ENCODE measurements at places on chromosomes 7 and 10.

- DNase-seq: no peak
These were observed 21.6 kb upstream of the ZNF37A start for GRCh38 chr10:38072552-38072951.

DNA sequence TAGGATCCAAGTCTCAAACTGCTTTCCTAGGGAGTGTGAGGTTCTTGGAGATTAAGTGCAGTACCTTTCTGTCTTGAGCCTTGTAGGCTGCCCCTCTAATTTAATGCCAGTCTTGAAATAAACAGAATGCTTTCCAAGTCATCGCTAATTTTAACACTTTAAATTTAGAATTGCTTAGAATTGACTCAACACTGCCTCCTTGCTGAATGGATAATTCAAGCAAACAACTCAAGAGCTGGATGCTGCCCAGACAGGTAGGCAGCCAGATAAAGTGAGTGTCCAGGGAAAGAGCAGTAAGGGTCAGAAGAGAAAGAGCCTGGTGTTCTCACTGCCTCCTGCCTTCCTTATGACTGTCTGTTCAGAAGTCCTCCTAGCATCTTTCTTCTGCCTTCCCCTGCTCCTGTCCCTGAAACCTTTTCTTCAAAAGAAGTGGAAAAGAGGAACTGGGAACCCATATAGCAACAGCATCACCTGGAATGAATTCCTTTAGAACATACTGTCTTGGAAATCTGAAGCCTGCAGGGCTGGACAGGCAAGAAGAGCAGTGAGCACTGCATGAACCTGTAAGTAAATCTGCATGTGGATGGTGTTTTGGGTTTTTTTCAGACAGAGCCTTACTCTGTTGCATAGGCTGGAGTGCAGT is 3.1 kb upstream of the GOT1 start:
- DNase-seq: no peak

DNA sequence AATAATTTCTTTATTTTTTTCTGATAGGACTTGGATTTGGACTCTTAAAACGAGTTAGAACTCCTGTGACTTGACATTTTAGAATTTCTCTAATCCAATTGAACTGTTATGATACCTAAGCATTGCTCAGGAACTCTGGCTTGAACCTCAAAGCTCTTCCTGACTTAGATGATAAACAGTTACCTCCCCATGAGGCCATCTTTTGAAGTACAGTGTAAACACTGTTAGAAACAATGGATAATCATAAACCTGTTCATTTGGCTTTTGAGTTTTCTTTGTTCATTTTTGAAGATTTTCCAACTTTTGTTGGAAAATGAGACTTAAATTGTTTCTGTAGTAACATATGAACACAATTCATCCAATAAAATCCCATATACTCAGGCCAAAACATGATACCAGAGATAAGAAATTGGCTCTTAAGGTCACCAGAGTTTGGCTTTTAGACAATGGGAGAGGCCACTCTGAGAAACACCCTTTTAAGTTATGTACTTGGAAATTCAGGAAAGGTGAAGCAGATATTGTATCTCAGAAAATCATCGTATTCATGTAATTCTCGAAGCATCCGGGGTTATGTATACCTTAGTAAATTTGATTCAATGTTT is 59.6 kb downstream of the RUNDC3B start:
- no peak for DNase-seq

DNA sequence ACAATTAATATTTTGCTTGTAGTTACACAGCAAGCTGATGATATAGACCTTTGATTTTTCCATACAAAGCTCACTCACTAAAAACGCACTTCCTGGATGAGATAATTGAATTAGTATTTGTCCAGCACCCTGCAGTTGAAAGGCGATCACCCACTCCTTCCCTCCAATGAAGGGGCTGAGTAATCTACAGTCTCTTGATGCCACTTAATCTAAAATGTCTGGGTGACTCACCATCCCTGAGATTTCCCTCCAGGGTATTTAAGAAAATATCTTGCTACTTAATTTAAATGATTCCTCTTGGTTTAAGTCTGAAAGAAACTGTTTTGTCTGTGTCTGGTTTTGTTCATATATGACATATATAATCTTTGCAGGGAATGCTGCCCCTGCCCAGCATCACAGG is 515.3 kb downstream of the GRID1 start:
- DNase-seq: no peak

GRCh38 chr7:157097569-157097968 is 41.2 kb upstream of the UBE3C start:
- no peak for DNase-seq

DNA sequence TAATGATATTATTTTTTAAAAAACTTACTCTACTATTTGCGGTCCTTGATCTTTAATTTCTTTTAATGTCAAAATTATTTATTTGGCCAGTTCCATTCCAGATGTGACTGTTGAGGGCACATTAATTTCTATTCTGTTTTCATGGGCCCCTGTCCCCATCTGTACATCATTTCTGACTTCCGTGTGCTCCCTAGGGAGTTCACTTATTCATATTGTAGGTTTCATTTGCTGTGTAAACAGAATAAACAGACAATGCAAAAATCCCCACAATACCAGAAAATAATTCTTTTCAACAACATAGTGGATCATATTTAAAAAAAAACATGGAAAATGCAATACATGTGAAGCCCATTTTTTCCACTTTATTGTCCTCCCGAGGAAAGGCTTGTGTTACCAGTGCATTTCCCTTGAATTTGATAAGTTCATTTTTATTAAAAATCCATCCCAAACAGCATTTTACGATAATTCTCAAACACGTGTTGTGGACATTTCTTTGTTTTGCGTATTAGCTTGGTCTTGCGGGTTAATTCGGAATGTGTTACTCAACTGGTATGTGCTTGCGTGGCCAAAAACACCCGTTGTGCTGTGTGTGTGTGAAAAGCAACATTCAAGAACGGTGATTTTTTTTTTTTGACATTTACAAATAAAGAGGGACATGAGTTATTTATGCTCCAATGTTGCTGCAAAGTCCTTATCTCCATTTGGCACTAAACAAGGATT is 138.4 kb downstream of the MGMT start:
- no peak for DNase-seq

DNA sequence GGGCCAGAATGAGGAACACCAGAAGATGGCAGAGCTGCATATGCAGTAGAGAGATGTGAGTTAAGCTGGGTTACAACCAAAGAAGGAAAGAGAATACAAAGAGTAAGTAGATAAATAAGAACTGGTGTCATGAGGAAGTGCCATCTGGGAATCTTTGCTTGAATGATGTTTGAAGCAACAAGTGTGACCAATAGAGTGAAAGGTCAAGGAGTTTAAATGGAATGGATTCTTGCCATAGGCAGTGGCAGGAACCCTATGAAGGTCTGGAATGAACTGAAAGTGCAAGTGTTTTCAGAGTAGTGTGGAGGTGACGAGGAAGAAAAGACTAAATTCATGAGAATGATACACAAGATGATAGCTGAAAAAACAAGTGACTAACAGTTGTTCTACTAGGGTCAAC is 21.6 kb downstream of the MEST start:
- DNase-seq: no peak

GRCh38 chr10:21570761-21571521 is 36.9 kb downstream of the MLLT10 start:
- DNase-seq: no peak

DNA sequence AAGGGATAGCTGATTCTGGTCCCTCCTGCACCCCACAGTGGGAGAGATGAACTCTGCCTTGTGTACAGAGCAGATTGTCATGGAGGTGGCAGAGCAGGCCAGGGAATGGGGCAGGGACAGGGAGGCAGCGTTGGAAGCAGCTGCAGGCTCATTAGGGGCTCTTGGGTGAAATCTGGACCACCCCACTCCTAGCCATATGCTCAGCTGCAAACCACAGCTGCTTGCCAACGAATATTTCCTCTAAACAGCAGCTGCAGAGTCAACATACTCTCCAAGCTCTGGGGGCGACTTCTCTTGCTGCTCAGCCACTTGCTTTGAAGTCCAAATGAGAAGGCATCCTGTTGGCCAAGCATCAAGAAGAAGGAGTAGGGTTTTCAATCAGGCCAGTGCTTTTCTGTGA is 302.3 kb upstream of the AUTS2 start:
- DNase-seq: no peak

GRCh38 chr10:27449571-27449970 is 54.5 kb upstream of the RAB18 start:
- DNase-seq: no peak

DNA sequence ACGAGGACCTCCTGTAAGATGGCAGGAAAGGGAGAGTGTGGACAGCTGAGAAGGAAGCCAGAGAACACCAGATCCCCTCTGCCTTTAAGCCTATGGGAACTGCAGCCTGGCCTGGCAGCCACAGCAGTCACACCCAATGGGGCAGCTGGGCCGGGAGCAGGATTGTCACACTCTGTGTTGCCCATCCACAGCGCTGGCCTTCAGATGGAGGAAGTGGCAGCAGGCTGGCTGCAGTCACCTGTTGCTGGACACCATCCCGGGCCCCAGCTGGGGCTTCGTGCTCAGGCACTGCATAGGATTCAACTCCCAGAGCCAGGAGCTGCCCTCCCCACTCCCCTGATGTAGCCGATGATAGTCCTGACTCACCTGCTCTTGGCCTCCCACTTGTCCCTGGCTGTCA is 114.4 kb downstream of the COL13A1 start:
- no peak for DNase-seq

DNA sequence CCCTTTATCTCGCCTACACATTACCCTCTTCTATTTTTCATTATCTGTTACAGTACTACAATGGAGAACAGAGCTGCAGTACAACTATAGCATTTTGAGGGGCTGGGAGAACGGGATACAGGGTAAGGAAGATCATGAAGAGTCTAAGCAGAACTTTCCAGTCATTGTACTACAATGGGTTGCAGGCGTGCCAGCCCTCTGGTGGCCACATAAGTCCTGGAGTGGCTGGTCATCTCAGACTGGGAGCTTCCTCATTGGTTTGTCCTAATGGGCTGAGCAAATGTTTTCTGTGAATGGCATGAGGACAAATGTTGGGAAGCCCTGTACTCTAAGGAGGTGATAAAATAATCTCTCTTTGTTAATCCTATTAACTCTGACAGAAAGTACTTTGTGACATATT is 33.0 kb downstream of the TMEM106B start:
- DNase-seq: no peak

DNA sequence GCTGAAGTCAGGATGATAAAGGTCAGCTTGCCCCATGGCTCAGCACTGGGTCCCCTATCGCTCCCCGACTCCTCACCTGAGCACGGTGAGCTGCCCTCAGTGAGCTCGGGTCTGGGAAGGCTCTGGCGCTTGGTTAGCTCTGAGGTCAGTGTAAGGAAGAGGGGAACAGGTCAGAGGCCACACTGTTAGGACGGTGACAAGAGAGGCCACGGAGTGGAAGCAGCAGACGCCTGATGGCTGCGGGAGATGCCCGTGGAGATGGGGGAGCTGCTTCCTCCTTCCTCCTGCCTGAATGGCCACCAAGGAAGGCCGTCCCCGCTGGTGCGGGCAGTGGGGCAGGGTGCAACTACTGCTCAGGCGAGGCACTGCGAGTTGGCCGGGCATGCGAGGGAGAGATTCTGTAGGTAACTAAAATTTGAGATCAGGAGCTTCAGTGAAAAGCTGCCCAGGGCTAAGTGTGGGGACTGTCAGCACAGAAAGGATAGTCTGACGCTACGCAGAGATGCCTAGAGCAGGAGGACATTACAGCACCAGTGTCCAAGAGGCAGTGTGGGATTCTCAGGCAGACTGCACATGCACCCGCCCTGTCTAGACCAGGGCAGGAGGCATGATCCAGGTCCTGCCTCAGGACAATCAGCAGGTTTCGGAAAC is 231.3 kb upstream of the GRB10 start:
- DNase-seq: no peak

DNA sequence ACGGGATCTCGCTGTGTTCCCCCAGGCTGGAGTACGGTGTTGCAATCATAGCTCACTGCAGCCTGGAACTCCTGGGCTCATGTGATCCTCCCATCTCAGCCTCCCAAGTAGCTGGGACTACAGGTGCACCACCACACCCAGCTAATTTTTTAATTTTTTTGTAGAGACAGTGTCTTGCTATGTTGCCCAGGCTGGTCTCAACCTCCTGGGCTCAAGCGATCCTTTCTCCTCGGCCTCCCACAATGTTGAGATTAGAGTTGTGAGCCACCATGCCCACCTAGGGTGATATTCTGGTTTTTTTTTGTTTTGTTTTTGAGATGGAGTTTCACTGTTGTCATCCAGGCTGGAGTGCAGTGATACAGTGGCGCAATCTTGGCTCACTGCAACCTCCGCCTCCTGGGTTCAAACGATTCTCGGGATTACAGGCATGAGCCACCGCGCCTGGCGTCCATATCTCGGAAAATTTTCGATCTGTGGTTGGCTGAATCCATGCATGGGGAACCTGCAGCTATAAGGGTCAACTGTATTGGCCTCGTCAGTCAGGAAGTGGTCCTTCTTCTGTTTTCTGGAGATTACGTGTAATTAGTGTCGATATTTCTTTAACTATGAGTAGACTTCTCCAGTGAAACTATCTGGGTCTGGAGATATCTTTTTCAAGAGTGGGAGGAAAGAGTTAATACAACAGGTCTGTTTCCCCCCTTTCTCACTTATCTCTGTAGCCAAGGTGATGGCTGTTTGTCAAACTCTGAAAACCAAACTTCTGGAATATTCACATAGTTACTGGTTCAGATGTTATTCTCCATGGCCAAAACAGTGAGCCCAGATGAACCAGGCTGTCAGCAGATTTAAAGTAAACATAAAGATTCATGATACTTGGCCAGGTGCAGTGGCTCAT is 21.0 kb upstream of the FIS1 start:
- DNase-seq: no peak

GRCh38 chr10:131081376-131081775 is 230.1 kb downstream of the TCERG1L start:
- DNase-seq: no peak

DNA sequence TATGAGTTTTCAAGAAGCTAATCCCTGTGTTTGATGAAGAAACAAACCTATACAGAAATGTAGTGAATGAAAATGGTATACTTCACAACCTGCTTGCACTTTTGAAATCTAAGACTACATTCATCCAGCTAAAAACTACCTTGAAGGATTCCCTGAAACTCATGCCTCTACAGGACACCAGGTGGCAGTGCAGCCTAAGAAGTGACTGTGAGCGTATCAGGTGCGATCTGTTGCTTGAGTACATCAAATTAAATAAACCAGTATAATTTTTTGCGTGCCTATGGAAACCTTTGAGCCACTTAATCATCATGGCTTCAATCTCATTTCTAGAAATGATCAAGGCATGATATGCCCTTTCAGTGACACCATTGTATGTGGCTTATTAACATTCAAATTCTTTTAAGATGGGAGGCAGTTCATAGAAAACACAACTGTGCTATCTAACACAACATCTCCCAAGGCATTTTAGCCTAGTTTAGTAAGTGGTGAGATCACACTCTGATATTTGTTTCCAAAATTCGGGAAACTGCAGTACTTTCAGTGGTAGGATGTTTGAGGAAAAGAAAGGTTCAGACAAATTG is 57.4 kb downstream of the PPP1R17 start:
- DNase-seq: no peak

DNA sequence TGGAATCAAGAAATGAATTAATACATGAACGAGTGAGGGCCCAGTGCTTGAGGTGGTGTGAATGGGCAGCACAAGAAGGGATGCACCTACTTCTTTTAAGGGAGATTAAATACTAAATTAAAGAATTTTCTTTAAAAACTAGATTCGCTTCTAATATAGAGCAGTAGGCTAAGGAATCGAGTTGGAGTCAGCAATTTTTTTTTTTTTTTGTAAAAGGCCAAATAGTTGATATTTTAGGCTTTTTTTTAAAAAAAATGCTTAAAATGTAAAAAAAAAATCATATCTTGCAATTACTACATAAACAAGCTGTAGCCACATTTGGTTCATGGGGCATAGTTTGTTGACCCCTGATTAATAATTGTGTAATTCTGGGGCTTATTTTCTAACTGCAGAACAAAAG is 31.9 kb downstream of the A1CF start:
- no peak for DNase-seq

- no peak for DNase-seq
These were observed 26.0 kb downstream of the DUSP5 start for GRCh38 chr10:110523736-110524135.
